Endothelial cell (in vitro differentiated cells): ENCODE measurements at places on chromosomes 5 and 9. TPM values are rescaled to one million over a fixed set of nuclear protein-coding genes. Genes with fewer than 3 reads are reported as not detected.

DNA sequence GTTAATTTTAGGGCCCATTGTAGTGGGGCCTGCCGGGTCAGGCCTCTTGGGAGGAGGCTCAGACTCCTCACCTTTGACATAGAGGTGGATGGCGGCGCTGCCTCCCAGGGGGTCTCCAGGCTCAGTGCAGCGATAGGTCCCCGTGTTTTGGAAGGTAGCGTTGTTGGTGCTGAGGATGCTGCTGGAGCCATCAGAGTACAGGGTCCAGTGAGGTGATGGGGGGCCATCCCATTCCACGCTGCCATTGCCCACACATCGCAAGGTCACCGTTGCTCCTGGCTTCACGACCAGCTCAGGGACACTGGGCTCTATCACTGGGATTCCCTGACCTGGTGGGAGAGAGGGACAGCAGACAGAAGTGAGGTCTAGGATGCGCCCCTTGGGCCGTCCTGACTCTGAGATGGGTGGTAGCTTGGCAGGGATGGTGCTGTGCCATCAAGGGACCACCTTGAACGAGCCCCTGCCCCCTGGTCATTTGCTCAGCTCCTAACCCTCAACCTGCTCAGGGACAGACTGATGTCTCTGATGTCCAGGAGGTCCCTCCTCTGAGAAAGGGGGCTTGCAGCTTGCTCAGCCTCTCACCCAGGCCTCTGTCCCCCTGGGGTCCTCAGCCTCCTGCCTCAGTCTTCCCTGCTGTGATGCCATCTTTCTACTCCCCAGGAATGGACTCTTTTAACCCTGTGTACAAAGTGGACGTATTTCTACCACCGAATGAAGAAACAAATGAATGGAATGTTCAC, 5.5 kb downstream of the CSF1R start:
- no peak for DNase-seq

SPINK7 gene
- not detected for total RNA-seq

GRCh38 chr9:98074115-98074990, 17.8 kb downstream of the NANS start:
- DNase-seq = peak; percentile 82

DNA sequence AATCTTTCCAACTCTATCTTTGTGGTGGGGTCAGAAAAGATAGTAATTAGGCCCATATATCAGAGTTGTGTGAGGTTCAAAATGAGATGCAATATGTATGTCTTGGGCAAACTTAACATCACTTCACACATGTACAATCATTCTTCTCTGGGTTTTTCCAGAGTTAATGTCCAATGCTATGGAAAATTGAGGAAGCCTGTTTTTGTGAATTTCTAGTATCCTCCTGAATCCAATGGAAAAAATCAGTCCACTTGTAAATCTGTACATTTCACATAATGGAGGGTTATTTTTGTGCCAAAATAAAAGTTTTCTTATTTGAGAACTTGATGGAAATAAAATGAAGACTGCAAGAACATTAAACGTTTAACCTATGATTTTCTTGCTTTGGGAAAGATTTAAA, 155.6 kb upstream of the SEMA6A start:
- no peak for DNase-seq

DNA sequence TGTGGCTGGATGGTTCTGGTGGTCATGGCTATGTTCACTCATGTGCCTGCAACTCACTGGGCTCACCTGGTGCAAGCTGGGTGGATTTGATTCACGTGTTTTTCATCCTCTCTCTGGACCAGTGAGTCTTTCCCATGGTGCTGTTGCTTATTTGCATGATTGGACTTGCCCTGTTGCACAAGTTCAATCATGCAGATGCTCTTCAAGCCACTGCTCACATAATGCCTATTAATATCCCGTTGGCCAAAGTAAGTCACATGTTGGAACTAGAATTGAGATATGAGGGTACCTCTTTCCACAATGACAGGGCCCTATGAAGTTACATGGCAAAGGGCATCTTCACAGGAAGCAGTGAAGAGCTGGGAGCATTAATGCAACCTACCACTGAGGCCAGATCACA, 26.5 kb upstream of the MROH2B start:
- DNase-seq = no peak

C8G gene
- total RNA-seq = 1.1 TPM

DNA sequence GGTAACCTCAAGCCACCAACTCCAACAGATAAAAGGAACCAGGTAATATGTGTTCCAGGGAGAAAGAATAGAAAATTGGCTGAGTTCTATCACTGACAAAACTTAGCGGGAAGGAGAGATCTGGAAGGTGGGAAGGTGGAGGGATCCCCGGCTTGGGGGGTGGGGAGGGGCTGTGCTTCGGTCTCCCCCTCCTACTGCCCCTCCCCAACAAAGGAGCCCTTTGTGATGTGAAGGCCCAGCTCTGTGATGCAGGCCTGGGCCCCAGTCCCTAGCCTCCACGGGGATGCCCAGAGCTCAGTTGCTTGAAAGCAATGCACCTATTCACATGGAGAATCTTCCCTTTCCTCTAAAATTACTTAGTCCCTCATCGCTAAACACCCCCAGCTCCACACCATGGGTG, 4.4 kb upstream of the ZNF484 start:
- DNase-seq = no peak

GRCh38 chr5:74360535-74361210, 279.9 kb downstream of the ENC1 start:
- DNase-seq = no peak

LURAP1L gene
- total RNA-seq = 0.51 TPM

PCDHA8 gene
- 1.6 TPM for total RNA-seq

DNA sequence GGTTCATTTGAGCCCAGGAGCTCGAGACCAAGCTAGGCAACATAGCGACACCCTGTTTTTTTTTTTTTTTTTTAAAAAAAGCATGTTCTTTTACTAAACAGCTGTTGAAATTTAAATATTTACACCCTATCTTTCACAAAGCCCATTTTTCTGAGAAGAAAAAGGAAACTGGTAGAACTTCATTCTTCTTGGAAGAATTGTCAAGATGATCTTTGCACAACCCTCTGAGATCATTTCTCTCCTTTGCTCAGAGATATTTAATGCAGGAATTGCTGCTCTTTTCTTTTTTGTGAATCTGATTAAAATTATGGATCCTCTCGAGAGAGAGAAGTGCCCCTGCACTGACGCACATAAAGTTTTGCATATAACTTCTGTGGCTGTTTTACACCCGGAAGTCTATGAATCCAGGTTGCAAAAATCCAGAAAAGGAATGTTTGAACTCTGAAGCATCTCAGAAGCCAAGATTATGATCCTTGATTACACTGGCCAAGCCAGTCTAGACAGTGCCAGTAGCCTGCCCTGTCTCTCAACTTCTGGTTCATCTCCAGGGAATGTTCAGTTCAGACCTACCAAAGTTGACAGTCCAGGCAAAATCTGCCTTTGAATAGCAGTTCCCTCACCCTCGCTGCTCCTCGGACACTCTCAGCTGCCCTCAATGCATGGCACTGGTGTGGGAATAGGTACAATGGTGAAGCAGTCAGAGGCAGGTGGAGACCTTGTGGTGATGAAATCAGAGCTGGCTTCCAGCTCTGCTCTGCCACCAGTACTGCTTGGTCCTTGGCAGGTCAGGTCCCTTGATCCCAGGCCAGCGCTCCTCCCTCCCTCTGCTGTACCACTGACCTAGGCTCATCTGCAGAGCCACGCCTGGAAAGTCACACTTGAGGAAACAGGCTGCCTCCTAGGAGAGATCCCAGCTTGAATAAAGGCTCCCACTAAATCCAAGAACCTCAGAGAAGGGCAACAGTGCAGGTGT, 13.3 kb upstream of the SLC31A2 start:
- no peak for DNase-seq

DNA sequence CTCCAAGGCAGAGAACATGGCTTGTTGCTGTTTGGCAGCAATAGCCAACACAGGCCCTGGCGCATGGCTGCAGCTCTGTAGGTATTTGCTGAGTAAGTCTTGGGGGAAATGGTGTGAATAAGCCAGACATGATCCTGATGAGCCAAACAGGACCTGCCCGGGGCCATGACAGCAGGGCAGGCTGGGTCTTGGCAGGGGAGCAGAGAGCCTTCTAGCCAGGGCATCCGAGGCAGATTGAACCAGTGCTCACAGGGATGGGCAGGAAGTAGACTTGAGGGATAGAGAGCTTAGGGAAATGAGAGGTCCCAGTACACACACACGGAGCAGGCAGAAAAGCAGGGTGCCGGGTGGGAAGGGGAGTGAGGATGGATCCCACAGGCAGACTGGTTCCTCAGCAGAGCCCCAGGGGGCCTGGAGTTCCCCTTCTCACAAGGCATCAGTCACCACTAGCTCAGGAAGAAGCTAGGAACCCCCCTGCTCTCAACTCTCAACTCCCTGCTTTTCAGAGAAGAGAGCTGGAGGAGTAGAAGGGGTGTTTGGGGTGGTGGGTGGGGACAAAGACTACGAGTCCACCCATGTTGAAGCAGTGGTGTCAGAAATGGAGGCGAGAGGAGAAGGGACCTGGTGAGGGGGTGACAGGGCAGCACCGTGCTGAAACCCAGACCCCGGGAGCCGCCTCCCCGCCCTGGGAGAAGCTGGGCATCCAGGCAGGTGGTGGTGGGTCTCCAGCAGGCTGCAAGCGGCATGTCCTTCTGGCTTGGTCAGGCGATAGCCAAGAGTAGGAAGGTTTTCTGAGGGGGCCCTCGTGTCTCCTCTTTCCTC, 111.1 kb downstream of the RGS3 start:
- DNase-seq = no peak

LCN2 gene
- total RNA-seq = not detected

- no peak for DNase-seq
Observed at GRCh38 chr9:116152390-116152789, 1.2 kb upstream of the PAPPA start.
